Bladder microvascular endothelial cell (primary cell): ENCODE measurements at places on chromosomes 3 and 15. TPM values are rescaled to one million over a fixed set of nuclear protein-coding genes. Genes with fewer than 3 reads are reported as not detected.

The DHX36 gene
- 23.6 and 58.4 TPM in 2 replicates for total RNA-seq

The GRK7 gene
- total RNA-seq, result under 0.01 TPM in 1 of 2 replicates, not detected in the other

The RAB6B gene
- 0.32 and 2.1 TPM in 2 replicates for total RNA-seq

The CLEC3B gene
- 0.49 and 0.57 TPM in 2 replicates for total RNA-seq

The CCDC174 gene
- 4.4 and 8.9 TPM in 2 replicates for total RNA-seq

The SLC22A14 gene
- under 0.01 and 0.31 TPM in 2 replicates for total RNA-seq

The LRRC15 gene
- 0.06 TPM in 1 of 2 replicates, not detected in the other for total RNA-seq

The ZIC1 gene
- total RNA-seq, result not detected in 2 replicates

The ROPN1 gene
- not detected in 2 replicates for total RNA-seq

The SPINK8 gene
- not detected in 2 replicates for total RNA-seq

The GOLGA6L7 gene
- not detected in 2 replicates for total RNA-seq

The STRC gene
- 0.06 TPM in 1 of 2 replicates, not detected in the other for total RNA-seq

The NR1I2 gene
- under 0.01 TPM in 1 of 2 replicates, not detected in the other for total RNA-seq

The CISH gene
- total RNA-seq, result 0.16 and 0.44 TPM in 2 replicates

The LSAMP gene
- not detected in 2 replicates for total RNA-seq

The TMEM207 gene
- not detected in 2 replicates for total RNA-seq

The AGBL1 gene
- total RNA-seq, result not detected in 2 replicates

The SLC28A1 gene
- total RNA-seq, result not detected in 2 replicates

The CAPN3 gene
- total RNA-seq, result 0.32 and 0.94 TPM in 2 replicates

The USP13 gene
- total RNA-seq, result 9.1 and 21.5 TPM in 2 replicates
